AML-193 (cell line): ENCODE measurements at places on chromosomes 3 and 15.

GRCh38 chr15:81222007-81222406 is 25.3 kb downstream of the IL16 start:
- no peak for DNase-seq

- DNase-seq: no peak
Measured at GRCh38 chr15:67108122-67108961, 42.9 kb downstream of the SMAD3 start.

DNA sequence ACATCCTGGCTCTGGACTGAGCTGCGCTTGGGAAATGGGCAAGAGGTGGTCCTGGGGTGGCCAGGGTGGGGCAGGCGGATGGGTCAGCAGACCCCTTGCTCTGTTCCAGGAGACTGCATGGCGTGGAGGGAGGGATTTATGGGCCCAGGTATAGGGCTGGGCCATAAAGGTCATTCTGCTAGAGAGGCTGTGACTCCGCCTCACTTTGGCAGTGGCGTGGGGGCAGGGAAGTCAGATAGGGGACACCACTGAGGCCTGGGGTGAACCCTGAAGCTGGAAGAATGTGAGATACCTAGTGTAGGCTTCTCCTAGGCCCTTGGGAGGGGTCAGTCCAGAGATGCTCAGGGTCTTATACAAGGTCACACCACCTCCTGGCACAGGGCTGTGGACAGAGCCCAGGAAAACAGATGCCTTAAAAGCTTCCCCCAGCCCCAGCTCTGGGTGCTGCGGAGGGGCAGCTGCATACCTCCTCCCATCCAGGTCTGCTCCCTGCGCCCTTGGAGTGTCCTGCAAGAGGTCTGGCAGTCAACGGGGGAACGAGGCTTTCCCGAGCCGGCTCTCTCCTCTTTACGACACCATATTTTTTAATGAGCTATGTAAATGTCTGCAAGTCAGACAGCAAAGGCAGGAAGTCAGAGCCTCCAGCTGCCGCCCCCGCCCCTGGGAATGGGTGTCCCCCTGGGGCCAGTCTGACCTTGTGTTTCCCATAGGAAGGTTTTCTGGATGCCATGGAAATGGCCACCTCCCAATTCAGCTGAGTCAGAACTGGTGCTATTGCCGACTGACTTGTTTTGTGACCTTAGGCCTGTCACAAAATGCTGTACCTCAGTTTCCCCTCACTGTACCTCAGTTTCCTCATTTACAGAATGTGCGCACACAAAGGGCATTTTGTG is 26.3 kb downstream of the LINGO1 start:
- no peak for DNase-seq

- no peak for DNase-seq
Measured at GRCh38 chr3:5692446-5692845, 504.9 kb downstream of the EDEM1 start.

DNA sequence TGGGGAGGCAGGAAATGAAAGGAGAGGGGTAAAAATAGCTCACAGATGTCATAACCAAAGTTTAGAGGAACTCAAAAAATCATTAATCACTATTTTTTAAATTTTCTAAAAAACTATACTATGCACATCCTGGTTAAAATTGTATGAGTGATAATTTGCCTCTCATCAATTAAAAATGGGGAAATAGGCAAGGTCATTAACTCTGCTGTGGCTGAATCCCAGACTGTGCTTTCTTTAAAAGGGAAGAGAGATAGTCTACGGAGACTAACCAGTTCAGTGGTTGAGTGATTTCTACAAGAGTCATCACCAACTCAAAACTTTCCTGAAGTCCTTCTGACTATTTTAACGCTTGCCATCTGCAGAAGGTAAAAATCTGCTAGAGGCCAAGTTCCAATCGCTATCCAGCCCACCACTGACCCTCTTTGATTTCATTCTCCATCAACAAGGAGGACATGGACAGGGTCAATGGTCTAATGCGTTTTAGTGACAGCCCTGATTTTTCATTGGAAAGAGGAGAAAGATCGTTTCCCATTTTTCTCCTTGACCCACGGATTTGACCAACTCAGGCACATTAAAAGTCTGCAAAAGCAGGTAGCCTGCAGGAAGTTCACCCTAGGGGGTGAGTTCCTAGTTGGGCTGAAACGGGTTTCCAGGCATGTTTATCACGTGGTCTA is 850 bp downstream of the SUCLG2 start:
- DNase-seq: peak; percentile 37

DNA sequence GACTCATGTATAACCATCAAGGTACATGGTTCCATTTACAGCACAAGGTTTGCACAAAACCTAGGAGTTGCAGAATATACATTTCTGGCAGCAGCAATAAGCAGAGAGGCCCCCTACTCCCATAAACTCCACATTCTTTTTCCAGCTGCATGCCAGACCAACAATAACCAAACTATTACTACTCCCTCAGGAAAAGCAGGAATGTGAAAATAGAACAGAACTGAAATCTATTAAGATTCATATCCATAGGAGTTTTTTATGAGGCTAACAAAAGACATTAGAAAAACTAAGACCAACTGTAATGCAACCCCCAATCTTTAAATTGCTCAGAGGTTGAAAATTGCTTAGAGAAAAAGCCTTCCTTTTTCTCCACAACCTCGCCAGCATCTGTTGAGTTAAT is 27.6 kb upstream of the TOP2B start:
- no peak for DNase-seq

DNA sequence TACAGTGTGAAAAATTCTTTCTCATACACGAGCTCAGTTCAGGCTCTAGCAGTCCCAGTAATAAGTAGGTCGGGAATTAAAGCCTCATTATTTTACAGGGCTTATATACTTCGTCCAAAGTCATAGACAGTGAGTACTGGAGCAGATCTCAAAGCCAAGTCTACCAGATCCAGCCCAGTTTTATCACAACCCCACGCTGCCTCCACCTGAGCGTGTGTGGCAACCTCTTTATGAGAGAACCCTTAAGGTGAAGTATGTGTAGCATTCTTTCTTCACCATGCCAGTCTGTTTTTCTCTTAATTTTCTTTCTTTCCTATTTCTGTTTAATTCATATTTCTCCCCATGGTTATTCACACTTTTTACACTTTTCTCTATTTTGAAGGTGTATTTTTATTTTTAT is 574.6 kb upstream of the ARPP21 start:
- DNase-seq: no peak

- no peak for DNase-seq
Measured at GRCh38 chr3:61387817-61388216, 136.6 kb upstream of the FHIT start.

- DNase-seq: peak; percentile 60
Measured at GRCh38 chr15:45715528-45715927, 80.7 kb downstream of the SQOR start.

- DNase-seq: no peak
Measured at GRCh38 chr15:89130201-89130600, 41.9 kb downstream of the ABHD2 start.

DNA sequence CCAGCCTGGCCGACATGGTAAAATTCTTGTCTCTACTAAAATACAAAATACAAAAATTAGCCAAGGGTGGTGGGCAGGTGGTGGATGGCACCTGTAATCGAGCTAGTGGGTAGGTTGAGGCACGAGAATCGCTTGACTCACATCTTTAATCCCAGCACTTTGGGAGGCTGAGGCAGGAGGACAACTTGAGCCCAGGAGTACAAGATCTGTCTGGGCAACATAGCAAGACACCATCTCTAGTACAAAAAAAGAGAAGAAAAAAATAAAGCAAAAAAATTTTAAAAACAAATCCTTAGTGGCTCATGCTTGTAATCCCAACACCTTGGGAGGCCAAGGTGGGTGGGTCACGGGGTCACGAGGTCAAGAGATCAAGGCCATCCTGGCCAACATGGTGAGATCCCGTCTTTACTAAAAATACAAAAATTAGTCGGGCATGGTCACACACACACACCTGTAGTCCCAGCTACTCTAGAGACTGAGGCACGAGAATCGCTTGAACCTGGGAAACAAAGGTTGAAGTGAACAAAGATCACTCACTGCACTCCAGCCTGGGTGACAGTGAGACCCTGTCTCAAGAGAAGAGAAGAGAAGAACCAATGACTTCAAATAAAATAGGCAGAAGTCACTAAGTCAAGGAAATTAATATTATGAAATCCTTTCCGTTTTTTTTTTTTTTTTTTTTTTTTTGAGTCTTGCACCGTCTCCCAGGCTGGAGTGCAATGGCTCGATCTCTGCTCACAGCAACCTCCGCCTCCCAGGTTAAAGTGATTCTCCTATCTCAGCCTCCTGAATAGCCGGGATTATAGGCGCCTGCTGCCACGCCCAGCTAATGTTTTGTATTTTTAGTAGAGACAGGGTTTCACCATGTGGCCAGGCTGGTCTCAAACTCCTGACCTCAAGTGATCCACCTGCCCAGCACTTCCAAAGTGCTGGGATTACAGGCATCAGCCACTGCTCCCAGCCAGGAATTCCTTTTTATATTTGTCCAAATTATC is 4.9 kb downstream of the RHOA start:
- DNase-seq: peak; percentile 62

DNA sequence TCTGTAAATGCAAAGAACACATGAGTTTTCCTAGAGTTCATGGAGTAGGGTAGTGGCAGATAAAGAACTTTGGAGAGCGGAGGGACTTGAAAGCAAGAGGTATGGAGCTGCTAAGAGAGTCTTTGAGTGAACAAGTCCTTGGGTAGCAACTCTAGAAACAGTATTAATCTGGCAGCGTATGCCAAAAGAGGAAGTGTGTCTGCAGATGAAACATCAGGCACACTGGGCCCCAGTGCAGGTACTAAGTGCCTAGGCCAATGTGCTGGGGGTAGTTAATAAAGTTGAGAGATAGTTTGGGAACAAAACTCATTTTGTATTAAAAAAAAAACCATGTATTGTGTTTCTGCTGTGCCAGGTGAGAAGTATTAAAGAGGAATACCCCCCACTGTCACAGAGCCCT is 223.0 kb upstream of the STRIT1 start:
- DNase-seq: no peak

GRCh38 chr15:68725736-68726135 is 95.0 kb downstream of the ANP32A start:
- no peak for DNase-seq

DNA sequence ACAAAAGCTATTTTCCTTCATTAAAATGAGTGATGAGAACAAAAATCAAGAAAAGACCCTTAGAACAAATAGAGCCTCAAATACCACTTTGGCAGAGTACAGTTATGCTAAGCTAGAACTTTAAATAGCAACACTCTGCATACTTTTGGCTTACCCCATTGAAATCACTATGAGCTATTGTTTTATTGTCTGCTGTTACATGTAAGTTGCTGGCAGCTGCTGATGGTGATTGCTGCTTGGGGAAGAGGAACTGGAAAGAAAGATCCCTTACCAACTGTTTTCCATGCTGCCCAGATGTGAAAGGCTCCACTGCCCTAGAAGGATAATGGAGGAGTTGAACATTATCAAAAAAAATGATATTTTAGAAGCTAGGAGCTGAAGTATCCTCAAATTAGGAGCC is 135.4 kb downstream of the SYNPR start:
- DNase-seq: no peak

DNA sequence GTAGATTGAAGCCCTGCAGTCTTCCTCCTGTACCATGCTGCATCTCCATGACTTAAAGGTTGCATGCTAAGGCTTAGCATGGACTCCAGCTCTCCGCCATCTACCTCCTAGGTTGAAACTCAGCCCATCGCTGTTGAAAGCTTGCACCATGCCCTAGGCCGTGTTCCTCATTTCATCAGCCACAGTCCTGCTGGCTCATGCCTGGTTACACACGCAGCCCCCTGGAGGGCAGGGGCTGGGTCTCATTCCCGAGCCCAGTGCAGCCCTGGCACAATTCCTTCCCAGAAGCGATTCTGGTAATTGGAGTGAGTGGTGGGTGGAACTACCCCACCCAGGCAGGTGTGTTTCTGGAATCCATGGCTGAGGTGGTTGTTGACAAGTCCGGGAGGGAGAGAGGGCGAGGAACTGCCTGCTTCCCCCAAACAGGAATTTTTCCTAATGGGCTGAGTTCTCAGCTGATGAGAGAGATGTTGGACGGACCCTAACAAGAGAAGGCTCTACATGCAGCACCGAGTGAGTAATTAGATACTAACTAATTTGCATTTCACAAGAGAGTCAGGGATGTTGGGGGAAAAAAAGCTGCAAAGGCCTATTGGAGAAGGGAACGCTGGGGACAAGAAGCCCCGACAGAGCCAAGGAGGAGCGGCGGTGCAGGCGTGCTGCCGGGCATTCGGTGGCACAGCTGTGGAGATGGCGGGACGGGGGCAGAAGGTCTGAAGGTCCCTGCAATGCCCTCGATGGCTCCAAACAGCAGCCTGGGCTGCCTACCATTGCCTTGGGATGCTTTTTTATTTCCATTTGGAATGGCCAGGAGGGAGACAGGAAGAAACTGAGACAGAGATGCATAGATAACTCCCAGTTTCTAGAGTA is 92.3 kb upstream of the TLE3 start:
- DNase-seq: no peak

- peak; percentile 90 for DNase-seq
Measured at GRCh38 chr3:46892285-46893145, 15.0 kb downstream of the PTH1R start.

DNA sequence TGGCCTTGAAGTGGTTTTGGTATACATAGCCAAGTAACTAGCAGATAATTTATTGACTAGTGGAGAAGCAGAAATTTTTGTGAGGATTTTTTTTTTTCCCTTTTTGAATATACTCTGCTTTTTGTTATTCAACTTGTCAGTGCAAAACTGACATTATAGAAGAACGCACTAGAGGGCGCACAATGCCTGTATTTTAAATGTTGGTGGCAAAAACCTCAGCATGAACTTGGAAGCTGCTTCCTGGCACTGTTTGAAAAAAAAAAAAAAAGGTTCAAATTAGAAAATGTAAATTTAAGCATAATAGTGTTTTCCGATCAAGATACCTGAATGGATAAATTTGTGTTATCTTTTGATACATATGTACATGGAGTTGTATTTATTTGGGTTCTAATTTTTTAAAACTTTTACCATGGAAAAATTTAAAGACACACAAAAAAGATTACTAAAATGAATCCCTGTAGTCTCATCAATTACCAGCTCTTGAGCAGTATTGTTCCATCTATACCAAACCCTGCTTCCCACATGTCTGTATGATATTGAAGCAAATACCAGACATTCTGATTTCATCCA is 56.0 kb downstream of the SLC25A26 start:
- DNase-seq: peak; percentile 61

DNA sequence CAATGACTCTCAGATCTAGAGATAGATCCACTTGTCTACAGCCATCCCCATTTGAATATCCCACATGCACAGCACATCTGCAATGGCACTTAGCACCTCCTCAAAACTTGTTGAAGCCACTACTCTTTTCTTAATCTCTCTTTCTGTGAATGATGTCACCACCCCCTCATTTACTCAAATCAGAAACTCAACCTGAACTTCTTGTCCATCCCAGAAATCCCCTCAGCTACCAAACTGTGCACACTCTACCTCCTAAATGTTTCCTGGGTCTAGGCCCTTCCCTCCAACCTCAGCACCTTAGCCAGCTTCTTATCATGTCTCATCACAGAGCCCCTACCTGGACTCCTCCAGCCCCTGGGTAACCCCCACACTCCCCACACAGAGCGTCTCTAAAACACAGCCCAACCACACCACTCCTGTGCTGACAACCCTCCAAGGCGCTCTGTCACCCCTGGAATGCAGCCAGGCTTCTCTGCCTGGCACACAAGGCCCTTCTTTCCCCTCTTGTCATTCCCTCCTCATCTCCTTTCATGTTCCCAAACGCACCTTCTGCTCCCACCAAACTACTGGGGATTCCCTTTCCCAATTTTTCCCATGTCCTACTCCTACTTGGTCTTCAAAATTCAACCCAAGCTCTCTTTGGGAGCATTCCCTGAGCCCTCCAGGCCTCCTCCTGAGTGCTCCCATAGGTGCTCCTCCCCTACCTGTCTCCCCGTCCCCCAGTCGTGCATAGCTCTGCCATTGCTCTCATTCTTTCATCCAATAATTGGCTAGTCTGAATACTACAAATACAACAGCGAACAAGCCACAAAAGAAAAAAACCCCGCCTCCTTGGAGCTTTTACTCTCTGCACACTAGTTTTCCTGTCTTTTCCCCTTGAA is 39.8 kb upstream of the ZBTB38 start:
- no peak for DNase-seq
